ENCODE measurements at places on chromosomes 4 and X.

GRCh38 chr4:26263165-26263564 lies 57.6 kb upstream of the RBPJ start:
- no peak for DNase-seq

- no peak for DNase-seq
These were observed 110.7 kb downstream of the CCSER1 start for GRCh38 chr4:90237751-90238530.

DNA sequence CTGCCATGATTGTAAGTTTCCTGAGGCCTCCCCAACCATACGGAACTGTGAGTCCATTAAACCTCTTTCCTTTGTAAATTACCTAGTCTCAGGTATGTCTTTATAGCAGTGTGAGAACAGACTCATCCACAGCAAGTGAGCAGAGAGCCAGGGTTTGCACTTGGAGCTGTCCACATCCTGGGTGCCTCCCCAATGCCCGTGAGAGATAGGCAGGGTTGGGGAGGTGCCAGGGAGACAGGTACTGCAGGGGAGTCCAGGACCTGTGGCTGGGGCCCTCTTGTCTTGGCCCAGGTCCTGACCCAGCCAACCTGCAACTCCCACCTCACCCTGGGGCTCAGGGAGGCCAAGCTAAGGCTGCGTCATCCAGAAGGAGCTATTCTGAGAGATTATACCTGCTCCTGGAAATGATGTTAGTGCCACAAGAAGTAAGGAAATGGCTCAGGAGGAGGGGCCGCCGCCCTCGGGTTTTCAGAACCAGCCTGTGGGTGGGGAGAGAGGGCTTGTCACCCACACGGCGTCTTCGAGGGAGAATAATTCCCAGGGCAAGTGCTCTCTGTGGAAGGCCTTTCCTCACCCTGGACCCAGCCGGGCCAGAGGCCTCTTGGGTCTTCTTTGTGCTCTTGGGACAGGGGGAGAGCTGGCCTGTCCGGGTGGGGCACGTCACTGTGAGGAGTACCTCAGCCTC lies 66.5 kb downstream of the ADRA2C start:
- DNase-seq = no peak

GRCh38 chr4:1682860-1683259 lies 1.3 kb downstream of the FAM53A start:
- no peak for DNase-seq

- DNase-seq = no peak
These were observed 9.9 kb upstream of the PI4K2B start for GRCh38 chr4:25223802-25224375.

- no peak for DNase-seq
These were observed 577.4 kb upstream of the FTHL17 start for GRCh38 chrX:31649201-31649600.

GRCh38 chrX:119885554-119886428 lies 9.9 kb upstream of the AKAP14 start:
- DNase-seq = no peak

GRCh38 chr4:48051078-48051477 lies 34.5 kb downstream of the NIPAL1 start:
- DNase-seq = no peak

DNA sequence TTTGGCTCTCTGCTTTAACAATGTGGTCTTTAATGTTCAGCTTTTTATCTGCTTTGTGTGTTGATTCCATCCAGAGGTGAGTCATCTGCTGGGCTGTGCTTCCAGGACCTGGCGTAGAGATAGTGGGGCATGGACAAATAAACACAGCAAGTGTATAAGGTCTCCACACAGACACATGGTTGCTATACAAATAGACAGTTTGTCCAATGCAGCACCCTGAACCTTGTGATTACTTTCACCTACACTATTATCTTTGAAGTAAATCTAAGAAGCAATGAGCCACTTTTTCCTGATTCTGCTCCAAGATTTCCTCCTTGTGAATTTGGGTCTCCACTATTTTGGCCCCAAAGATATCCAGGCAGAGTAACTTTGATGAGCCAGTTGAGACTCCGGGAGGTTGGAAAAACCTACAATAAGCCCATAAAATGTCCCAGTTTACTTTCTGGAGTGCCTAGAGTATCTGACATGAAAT lies 12.1 kb downstream of the PPARGC1A start:
- no peak for DNase-seq

DNA sequence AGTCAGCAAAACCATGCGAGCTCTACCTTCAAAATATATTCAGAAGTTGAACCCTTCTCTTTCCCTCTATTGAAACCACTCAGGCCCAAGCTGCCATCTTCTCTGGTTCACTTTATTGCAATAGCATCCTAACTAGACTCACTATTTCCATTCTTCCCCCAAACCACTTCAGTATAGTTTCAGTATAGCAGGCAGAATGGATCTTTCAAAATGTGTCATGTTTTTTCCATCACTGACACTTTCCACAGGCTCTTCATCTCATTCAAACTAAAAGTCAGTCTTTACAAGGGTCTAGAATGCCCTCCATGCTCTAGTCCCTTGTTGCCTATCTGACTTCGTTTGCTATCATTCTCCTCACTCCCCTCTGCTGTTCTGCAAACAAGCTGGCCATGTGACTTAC lies 274.4 kb downstream of the IDS start:
- no peak for DNase-seq

- DNase-seq = no peak
These were observed 7.1 kb upstream of the CXCL5 start for GRCh38 chr4:74005528-74005927.

DNA sequence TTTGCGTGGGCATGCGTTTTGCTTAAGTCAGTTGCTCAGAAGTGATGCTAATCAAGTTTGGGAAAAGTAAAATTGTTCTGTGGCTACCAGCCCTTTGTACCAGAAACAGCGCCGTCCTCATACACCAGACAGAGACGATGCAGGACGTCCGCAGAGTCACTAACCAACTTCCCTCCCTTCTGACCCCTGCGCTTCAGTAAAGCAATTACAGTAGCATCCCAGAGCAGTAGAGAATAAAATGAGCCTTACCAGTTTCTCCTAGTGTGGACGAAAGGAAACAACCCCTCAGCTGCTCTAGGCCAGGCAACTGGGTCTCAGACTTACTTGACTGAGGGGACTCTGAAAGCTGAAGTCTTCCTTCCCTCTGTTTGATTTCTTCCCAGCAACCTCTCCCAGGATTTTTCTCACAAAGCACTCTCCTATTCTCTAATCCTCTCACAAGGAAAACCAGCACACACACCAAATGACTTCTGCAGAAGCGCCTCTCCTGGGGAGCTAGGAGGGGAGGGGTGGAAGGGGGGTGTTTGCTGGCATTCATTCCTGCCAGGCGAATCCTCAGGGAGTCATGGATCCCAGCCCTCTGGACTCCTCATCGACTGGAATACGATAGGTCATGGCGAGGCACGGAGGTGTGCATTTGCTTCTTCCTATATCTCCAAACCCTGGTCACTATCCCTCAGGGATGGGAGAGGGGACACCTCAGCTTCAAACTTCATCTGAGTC lies 56.0 kb upstream of the MID1 start:
- DNase-seq = no peak

GRCh38 chrX:38982370-38982769 lies 181.1 kb downstream of the MID1IP1 start:
- no peak for DNase-seq

- no peak for DNase-seq
These were observed 2.8 kb upstream of the PRDX4 start for GRCh38 chrX:23664496-23664895.

DNA sequence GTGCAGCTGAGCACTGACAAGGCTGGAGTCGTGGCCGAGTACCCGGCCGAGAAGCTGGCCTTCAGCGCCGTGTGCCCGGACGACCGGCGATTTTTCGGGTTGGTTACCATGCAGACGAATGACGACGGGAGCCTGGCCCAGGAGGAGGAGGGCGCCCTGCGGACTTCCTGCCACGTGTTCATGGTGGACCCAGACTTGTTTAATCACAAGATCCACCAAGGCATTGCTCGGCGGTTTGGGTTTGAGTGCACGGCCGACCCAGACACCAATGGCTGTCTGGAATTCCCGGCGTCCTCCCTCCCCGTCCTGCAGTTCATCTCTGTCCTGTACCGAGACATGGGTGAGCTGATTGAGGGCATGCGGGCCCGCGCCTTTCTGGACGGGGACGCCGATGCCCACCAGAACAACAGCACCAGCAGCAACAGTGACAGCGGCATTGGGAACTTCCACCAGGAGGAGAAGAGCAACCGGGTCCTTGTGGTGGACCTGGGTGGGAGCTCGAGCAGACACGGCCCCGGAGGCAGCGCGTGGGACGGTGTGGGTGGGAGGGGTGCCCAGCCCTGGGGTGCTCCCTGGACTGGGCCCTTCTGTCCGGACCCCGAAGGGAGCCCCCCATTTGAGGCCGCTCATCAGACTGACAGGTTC lies 24.3 kb downstream of the RGS12 start:
- no peak for DNase-seq

- DNase-seq = no peak
These were observed 6.4 kb upstream of the RHOH start for GRCh38 chr4:40190465-40190864.

DNA sequence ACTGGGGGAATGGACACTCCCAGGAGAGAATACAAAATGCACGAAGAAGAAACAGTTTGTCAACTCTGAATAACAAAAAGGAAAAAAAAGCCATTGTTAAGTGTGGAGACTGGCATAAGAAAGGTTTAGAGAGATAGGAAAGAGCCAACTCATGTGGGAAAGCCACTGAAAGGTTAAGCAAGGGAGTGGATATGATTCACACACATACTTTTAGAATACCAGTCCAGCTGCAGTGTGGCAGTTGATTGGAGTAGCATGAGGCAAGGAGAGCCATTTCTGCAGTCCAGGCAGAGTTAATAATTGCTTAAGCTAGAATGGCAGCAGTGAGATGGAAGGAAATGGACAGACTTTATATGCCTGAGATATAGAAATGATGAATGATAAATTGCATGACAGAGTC lies 36.9 kb upstream of the ADAD1 start:
- no peak for DNase-seq

DNA sequence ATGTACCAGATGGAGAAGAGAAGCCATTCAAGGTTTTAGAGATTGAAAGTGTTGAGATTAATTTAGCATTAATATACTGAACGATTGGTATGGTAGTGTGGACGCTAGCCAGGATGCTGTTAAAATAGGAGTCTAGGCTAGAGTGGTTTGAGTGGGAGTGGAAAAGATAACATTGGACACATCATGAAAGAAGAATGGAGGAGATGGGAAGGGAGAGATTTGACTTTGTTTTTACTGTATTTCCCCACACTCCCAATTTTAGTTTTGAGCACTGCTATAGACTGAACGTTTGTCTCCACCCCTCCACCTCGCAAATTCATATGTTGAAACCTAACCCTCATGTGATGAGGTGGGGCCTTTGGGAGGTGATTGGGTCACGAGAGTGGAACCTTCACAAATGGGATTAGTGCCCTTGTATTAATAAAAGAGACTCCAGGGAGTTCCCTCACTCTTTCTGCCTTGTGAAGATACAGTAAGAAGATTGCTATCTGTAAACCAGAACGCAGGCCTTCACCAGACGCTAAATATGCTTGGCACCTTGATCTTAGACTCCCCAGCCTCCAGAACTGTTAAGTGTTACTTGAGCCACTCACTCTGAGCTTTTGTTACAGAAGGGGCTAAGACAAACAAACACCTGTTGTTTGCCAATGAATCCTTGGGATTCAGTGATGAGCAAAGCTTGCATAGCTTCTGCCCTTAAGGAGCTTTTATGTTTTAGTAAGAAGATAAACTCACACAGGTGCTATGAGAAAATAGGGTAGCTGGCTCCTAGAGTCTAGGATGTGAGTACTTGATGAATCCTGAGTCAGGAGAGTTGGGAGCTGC lies 25.8 kb downstream of the USP9X start:
- DNase-seq = no peak

DNA sequence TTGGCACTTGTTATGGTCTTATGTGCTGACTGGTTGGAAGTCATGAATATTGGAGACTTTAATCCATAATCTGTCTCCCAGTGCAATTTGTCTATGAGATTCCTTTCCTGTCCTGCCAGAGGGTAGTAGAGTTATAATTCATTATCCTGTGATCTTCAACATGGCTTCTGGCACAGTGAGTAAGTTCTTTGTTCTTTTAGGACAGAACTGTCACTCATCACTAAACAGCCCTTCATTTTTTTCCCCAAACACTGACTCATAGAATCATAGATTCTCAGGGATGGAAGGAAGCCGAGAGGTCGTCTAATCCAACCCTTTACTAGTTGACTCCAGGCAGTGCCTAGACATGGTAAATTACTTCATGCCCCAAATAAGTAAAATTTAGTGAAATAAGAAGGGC lies 78.4 kb downstream of the LUZP4 start:
- DNase-seq = no peak

DNA sequence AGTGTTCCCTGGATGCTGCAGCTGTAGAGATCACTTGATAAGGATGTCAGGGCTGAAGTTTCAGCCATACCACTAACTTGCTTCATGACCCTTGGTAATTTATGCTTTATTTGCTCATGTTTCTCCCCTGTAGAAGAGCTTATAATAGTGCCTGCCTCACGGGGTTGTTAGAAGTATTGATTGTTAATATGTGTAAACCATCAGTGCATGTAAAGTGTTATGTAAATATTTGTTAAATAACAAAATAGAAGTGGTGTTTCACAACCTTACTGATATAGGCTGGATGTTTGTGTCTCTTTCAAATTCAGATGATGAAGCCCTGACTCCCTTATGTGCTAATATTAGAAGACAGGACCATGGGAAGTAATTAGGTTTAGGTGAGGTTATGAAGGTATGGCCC lies 1.5 kb upstream of the CXCL2 start:
- no peak for DNase-seq

- no peak for DNase-seq
These were observed 150.0 kb downstream of the SPRY1 start for GRCh38 chr4:123546573-123547060.

- no peak for DNase-seq
These were observed 25.6 kb upstream of the MTM1 start for GRCh38 chrX:150542846-150543229.

DNA sequence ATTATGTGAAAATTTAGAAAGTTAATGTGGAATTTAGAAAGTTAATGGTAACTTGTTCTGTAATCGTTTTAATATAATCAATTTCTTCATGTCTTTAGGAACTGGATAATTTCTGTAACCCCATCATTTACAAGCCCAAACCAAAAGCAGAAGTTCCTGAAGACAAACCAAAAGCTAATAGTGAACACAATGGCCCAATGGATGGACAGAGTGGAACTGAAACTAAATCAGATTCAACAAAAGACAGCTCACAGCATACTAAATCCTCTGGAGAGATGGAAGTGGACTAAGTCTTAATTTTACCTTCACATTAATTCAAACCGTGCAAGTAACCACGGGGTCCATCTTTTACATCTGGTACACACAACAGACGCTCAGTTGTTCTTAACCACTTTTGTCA lies 48.1 kb upstream of the PLK4 start:
- DNase-seq = no peak

DNA sequence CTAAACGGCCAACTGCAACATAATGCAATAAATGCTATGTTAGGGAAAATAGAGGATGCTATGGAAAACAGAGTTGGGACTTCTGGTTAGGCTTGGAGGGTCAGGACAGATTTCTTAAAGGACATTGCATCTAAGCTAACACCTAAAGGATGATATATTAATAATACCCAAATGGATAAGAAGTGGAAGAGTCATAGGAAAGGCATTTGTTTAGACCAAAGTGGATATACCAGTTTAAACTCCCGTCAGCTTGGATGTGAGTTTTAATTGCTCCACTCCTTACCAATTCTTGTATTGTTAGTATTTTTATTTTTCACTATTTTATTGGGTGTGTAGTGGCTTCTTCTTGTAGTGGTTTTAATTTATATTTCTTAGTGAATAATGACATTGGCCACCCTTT lies 93.9 kb downstream of the PTPN13 start:
- DNase-seq = no peak

GRCh38 chrX:42930071-42930470 lies 152.1 kb upstream of the PPP1R2C start:
- no peak for DNase-seq
